ENCODE measurements at places on chromosomes 2 and 18.
A peak's percentile ranks its signal among the peaks of the same experiment; 100 is the strongest.

GRCh38 chr2:84906108-84906899 lies 848 bp downstream of the TMSB10 start:
- peak; percentile 52 for DNase-seq

DNA sequence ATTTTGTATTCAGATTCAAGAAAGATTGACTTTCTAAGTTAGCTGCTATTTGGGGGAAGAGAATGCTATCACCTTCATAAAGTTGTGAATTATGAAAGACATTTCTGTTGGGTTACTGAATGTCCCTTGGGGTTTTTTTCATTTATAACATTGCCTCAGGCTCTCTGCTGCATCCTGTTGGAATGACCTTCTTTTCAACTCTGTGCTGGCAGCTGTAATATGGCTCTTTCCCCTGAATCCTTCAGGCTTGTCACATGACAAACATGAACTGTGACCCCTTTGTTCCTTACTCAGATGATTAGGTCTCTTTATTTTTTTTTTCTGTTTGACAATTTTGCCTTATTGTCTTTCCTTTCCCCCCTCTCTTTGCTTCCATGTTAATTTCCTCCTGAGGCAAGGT lies 159.8 kb downstream of the TAF4B start:
- no peak for DNase-seq

GRCh38 chr2:235381261-235381912 lies 112.5 kb upstream of the AGAP1 start:
- no peak for DNase-seq

GRCh38 chr2:30502310-30502709 lies 55.3 kb downstream of the LCLAT1 start:
- DNase-seq = no peak

DNA sequence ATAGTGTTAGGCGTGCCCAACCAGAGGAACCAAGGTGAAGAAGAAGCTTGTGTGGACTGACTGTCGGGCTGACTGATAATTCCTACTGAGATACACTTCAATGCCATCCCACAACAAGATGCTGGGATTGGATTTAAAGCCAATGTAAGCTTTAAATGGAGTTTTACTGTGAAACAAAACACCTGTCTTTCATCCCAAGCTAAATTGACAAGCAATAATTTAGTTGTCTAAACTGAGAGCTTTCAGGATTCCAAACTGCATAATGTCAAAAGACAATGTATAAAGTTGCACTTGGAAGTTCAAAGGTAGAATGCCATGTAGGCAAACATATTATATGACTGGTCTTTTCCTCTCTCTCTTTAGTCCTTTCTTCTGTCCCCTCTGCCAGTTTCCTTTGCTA lies 1025.3 kb upstream of the FANCL start:
- no peak for DNase-seq

DNA sequence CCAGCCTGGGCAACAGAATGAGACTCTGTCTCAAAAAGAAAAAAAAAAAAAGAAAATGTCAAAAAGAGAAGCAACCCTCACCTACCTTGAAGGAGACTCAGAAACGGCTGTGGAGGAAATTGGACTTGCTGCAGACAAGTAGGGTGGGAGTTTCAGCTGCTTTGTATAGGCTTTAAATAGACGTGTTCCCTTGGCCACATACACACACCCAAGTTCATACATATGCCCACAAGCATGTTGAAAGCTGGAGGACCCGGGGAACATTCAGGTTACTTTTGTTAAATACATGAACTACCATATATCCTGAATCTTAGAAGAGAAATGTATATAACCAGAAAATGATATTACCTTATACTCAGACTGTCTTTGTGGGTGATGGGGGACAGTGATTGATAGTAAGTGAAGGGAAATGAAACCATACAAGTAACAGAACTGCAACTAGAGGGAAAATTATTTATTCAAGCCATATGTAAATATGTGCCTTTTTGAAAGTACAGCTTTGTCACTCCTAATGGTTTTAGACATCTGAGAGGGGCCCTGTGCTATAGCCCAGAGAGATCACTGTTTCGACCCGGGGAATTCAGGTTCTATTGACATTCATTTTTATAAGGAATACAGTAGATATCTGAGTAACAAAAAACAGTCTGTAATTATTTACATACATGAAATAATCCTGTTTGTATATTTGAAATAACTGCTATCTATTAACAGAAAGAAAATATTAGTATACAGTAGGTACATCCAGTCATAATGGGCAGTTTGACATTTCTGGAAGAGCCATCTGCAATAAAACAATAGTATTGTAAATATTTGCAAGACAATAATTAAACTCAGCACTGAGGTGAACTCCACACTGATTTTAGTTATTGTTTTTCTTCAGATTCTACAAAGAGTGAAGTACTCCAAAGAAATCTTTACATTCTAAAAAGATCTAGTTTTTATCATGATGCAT lies 48.0 kb upstream of the TGIF1 start:
- no peak for DNase-seq

DNA sequence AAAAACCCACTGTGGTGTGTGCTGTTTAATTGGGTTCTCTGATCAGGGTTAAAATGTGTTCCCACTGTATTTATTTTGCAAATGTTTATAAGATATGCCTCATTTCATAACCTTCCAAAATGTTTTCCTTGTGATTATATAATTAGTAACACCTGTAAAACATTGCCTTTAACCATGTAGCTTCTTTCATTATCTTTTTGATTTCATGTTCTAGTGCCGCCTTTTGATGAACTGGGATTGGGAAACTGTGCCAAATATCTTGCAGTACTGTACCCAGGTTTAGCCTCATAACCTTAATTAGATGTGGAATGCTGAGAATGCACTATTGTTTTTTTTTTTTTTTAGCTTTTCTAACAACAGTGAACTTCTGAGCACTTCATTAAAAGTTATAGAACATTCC lies 96.9 kb downstream of the TANC1 start:
- no peak for DNase-seq

DNA sequence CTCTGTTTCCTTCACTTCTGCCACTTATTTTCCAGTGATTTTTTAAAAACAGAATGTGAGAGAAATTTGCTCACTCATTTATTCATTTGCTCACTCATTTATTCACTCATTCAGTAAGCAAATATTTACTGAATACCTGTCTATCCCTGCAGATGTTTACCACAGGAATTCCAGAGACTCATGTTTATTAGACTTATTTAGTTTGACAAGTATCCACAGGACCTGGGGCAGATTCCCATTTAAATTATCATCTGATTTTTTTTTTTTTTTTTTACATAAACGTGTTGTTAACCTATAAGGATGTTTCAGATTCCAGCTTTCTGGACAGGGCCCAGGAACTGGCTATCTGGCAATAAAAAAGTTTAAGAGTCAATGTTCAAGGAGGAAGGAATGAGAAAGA lies 175.1 kb upstream of the ERBB4 start:
- DNase-seq = no peak

DNA sequence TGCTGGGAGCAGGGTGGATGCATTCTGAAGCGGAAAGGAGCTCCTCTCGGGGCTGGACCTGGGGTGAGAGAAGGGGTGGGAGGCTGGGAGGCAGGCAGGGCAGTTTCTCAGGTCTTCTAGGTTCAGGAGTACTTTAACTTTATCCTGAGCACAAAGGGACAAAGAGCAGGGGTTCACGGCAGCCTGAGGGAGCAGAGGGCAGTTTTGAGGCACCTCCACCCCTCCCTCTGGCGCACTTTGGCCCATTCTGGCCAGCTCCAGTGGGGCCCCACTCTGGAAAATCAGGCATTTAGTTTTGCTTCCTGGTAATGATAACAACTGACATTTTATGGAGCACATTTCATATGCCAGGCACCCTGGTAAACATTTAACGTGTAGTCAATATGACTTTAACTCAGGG lies 14.3 kb downstream of the B3GNT7 start:
- no peak for DNase-seq

DNA sequence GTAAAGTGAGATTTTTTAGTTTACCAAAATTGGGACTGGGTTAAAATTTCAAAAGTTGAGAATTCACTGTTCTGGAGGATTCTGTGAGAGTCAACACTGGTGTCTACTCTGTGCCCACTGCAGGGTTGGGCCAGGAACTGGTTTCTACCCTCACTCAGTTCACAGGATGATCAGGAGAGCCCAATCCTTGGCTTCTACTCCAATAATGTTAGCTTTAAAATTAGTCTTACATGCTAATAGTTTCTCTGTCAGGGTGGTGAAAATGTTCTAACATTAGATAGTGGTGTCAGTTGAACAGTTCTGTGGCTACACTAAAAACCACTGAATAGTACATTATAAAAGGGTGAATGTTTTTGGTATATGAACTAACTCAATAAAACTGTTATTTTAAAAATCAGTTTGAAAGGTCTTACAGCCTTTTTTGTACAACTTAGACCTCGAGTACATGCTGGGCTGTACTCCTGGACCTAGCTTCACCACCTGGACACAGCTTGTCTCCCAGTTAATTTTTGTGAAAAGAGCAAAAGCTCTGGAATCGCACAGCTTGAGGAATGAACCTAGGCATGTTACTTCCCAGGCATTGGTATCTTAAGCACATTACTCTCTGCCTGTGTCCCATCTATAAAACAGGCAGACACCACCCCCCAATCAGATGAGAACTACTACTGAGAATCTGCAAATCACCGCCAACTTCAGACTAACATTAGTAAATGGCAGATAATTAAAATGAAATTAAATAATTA lies 44.4 kb downstream of the ACVR1 start:
- DNase-seq = no peak

DNA sequence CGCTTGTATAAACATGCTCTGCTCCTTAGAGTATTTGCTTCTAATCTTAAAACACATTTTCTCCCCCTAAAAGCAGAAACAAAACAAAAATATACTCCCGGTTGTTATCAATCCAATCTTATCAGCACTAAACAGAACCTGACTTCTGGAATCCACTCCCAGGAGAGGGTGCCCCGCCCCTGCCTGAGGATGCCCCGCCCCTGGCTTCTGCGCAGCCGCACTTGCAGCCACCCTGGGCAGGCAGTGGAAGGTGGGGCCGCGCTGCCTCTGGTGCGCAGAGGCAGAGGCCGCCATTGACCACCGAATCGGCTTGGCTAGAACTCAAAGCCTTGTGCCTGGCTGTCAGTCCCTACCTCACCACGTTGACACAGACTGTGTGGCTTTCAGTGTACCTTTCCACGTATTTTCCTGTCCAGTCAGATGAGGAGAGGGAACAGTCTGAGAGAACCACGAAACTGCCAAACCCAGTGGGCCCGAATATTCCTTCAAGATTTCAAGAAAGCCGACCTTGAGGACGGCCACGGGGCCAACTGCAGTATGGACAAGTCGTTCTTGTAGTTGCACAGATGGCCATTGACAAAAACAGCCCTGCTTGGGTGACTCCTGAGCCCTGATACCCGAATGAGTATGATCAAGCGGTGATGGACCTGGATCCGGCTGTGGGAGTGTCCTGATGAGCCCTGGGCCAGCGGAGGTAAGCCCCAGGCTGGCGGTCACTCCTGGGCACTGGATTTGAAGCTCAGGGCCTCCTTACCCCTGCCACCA lies 46.2 kb upstream of the ARHGAP28 start:
- no peak for DNase-seq

DNA sequence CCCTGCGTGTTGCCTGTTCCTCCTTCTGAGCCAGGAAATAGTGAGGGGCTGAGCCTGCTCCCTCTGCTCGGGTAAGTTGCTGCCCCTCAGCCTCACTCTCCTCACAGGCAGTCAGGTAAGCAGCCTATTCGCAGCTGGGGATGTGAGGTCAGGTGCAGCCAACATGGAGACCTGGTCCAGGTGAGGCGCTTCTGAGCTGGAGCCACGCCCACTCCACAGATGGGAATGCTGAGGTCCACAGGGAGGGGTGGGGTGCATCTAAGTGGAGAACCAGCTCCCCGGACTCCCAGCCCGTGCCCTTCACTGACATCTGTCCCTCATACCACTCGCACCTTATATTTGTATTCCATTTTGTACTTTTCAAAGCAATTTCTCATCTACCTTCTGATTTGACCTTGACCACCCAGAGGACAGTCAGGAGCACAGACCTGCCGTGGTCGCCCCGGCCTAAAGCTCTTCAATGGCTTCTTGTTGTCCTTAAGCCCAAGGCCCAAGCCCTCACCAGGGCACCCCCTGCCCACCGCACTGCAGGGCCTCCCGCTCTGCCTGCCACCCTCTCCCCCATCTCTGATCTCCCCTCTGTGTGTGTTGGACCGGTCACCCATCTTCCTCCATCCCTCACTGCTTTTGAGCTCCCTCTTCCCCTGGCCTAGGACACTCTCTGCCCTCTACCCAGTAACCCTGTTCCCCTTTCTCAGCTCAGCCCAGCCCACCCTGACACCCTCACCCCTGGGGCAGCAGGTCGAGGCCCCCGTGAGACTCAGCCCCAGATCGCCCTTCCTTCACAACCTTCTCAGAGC lies 49.2 kb upstream of the TAF1B start:
- no peak for DNase-seq

DNA sequence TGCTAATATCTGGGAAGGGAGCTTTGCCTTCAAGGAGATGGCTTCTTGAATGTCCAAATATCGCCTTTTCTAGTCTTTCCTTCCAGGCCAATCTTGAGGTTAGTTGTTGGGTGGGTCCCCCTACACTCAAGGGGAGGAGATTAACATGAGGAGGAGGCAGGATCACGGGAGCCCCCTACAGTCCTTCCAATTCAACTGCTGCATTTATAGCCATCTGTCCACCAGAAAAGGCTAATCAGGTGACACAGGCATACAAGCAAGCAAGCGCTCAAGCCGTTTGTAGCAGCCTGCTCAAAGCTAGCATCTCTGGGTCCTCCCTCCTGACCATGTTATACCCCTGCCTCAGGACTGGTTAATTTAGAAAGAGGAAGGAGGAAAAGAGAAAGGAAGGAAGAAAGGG lies 87.6 kb downstream of the MRPS9 start:
- no peak for DNase-seq

DNA sequence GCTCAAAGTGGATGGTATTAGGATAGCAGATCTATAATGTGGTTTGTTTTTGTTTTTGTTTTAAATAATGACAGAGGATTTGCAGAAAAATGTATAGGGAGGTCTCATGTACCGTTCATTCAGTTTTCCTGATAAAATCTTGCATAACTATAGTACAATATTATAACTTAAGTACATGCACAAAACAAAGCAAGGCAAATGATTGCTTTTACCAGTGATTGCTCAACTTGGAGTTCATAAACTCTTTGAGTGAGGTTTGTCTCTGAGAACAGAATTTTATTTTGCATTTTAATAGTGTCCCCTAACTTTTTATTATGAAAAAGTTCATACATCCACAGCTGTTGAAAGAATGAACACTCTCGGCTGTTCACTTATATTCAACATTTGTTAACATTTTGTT lies 96.6 kb downstream of the MAP4K4 start:
- DNase-seq = no peak

- no peak for DNase-seq
Observed at GRCh38 chr2:114525955-114526354, 83.5 kb downstream of the DPP10 start.

GRCh38 chr2:157876786-157877138 lies 632 bp upstream of the ACVR1 start:
- no peak for DNase-seq

GRCh38 chr18:2589345-2590068 lies 18.1 kb downstream of the NDC80 start:
- DNase-seq = no peak

- DNase-seq = no peak
Observed at GRCh38 chr18:12921178-12921577, 26.6 kb upstream of the SEH1L start.

DNA sequence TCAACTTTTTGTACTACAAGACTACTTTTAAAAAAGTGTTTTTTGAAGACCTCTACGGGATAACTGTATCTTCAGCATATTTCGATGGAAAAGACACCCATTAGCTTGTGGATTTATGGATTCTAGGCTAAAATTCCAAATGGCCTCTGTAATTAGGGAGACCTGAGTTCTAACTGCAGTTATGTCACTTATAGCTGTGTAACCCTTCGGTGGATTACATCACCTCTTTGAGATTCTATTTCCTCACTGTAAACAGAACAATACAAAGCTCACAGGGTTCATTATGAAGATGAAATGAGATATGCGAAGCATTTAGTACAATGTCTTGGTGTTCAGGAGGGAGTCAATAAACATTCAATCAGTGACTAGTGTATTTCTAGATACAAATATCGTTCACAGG lies 24.2 kb downstream of the LMAN2L start:
- no peak for DNase-seq
